ENCODE measurements at places on chromosomes 7 and 10.

DNA sequence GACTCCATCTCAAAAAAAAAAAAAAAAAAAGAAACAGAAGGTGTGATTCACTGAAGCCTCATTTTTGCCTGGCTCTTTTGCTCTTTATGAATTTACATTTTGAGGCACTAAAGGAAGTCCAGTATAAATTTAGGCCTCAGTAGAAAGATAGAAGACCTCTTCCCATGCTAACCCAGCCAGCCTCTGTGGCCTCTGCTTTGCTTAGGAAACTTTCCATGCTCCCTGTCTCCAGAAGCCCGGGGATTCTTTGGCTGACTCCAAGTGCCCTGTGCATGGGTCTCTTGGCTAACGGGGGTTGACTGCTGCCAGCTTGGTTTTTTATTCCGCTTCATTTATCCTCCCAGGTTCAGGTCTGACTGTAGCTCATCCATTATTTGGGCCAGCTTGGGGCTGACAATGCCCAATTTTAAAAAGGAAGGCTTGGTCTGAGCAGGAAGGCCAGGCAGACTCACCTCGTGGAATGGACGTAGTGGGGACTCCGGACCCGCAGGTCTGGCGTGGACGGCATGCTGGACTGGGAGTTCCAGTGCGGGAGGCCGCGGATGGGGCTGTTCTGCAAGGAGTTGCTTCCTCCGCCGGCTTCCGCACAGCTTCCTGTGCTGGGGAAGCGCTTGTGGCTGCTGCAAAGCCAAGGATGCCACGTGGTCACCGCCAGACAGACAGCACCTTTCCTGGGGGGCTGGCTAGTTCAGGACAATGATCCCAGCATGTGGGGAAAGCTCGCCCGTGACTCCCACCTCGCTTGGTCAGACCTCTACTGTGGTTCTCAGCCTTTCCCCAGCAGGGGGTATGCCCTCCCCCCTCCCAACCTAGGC lies 72.3 kb downstream of the PRPF18 start:
- DNase-seq = no peak

- DNase-seq = no peak
Measured at GRCh38 chr10:91598211-91598977, 34.5 kb downstream of the PPP1R3C start.

GRCh38 chr10:97813311-97813710 lies 36.3 kb upstream of the GOLGA7B start:
- DNase-seq = no peak

DNA sequence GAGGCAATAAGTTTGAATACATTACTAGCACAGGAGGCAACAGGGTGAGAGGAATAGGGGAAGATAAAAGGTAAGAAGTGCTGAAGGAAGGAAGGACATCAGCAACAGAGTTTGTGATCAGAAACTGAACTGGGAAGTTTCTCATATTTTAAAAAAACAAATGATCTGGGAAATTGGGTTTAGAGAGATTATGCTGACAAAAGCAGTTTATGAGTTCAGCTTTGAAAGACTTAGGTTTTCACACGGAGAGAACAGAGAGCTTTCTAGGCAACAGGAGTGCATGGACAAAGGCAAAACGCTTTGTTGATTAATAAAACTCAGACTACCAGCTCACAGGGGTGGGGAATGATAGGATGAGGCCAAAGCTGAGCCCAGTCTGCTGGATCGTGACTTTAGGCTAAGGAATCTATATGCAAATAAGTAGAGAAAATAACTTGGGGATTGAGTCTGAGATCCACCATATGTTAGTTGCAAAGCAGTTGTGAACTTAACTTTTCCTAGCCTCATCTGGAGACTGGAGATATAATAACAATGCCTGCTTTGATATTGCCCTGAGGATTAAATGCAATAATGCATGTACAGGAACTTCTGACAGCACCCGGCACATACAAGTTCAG lies 4.2 kb downstream of the OSBPL3 start:
- no peak for DNase-seq

DNA sequence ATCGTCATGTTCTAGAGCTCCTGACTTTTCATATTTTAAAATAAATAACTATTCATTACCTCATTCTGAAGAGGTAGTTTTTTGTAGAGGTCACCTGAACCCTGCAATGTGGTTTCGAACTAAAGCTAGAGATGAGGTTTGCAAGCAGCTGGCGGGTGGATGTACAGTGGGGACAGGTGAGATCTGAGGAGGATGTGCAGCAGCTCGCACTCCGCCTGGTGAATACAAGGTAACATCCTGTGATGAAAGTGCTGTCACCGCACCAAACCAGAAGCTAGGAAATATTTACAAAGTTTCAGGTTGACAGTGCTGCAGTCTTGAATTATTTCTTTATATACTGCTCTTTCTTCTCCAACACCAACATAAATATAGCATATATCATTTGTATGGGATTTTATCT lies 26.5 kb downstream of the NDUFB2 start:
- no peak for DNase-seq

DNA sequence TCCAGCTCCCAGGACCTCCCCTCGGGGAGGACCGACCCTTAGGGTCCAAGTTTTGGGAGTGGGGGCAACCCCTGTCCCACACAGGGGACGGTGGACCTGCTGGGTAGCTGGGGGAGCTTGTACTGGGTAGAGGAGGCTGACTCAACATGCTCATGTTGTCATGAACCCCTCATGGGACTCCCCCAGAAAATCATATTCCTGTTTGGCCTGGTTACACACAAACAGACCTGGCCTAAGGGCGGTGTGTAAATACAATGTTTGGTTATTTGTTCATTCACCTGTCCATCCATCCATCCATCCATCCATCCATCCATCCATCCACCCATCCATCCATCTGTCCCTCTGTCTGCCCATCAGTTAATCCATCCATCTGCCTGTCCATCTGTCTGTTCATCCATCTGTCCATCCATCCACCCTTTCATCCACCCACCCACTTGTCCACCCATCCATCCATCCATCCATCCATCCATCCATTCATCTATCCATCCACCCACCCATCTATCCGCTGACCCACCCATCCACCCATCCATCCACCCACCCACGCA lies 92.9 kb downstream of the DNAJB6 start:
- no peak for DNase-seq

- DNase-seq = no peak
Measured at GRCh38 chr7:2278026-2278425, 36.0 kb downstream of the NUDT1 start.

GRCh38 chr7:42972699-42973500 lies 40.7 kb downstream of the MRPL32 start:
- no peak for DNase-seq

DNA sequence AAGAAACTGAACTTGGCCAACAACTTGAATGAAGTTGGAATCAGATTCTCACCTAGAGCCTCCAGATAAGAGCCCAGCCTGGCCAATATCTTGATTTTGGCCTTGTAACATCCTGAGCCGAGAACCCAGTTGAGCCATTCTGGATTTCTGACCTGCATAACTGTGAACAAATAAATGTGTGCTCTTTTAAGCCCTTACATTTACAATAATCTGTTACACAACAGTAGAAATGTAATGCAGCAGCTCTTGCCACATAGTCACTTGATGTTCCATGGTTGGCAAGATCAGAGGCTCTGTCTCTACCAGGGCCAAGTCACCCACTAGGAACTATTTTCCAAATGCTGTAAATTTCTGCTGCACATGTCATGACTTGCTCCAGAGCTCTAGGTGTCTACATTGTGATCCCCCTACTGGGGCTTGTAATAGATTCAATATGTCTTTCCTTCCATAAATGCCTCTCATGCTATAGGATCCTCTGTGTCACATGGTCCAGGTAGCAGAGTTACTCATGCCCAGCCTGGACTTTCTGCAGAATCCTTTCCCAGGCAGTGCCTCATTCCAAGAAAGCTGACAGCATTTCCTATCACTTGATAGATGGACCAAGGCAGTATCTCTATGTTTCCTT lies 11.4 kb upstream of the RBM20 start:
- DNase-seq = no peak

DNA sequence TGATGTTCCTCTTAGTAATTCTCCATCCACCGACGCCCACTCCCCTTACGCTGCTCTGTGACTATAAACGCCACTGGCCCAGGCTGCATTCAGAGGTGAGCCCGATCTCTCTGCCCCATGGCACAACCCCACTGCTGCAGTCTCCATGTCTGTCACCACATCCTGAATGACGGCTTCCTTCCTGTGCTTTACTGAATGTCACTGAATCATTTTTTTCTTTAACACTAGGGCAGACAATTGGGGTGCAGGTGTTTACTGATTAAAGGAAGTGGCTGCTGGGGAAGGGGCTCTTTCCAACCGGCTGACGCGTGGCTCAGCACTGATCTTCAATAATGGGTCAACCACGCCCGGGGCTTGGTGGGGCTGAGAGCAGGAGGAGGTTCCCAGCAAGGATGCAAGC lies 208.3 kb downstream of the USP6NL start:
- no peak for DNase-seq

GRCh38 chr7:133345690-133346421 lies 93.0 kb downstream of the EXOC4 start:
- no peak for DNase-seq

DNA sequence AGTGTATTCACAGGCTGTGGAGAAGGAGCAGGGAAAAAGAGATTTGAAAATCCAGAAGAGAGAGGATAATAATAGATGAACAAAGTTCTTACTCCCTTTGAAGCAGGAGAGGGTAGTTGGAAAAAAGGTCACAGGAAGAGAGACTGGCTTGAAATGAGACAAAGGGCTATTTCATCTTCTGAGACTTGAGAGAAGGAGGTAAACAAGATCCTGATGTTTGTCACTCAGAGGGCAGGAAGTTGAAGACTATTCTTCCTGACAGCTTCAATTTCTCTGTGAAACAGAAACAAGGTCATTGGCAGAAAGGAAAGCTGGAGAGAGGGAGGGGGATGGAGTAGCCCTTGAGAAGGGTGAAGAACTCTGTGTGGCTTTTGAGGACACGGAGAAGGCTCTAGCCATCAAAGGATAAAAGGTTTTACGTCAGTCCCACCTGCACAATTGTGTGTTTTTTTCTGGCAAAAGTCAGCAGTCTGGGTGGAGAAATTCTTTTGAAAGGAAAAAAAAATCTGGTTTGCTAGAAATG lies 216.1 kb upstream of the STEAP4 start:
- DNase-seq = no peak

GRCh38 chr10:28838908-28839307 lies 161.6 kb downstream of the BAMBI start:
- DNase-seq = no peak

DNA sequence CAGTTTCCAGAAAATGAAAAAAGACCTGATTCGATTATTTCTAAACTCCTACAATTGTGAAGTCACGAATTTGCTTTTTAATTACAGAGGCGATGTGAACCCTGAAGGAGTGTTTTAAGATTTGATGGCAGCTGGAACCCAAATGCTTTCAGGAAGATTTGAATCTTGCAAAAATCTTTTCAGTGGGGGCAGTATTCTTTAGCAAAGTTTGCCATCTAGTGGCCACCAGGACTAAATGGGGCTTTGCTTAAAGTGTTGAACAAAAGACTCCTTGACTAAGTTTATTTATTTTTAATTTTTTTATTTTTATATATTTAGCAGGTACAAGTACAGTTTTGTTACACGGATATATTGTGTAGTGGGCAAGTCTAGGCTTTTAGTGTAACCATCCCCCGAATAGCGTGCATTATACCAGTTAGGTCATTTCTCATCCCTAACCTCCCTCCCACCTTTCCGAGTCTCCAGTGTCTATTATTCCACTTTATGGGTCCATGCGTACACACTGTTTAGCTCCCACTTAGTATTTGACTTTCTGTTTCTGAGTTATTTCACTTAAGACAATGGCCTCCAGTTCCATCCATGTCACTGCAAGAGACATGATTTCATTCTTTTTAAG lies 98.8 kb downstream of the CACNB2 start:
- peak; percentile 34 for DNase-seq

- DNase-seq = no peak
Measured at GRCh38 chr7:117036053-117036669, 82.9 kb downstream of the ST7 start.

- no peak for DNase-seq
Measured at GRCh38 chr7:37511915-37512314, 63.3 kb upstream of the ELMO1 start.

- DNase-seq = no peak
Measured at GRCh38 chr7:115009139-115009538, 87.2 kb downstream of the MDFIC start.
